PC-3 (cell line): ENCODE measurements at places on chromosomes 7 and 10. TPM values are rescaled to one million over a fixed set of nuclear protein-coding genes. Genes with fewer than 3 reads are reported as not detected.

Gene PCLO
- total RNA-seq = 3.5 and 7.5 TPM in 2 replicates

Gene AGR2
- total RNA-seq = 72.2 and 140 TPM in 2 replicates

Gene NUTM2B
- total RNA-seq = 0.84 and 1.4 TPM in 2 replicates

Gene CROT
- 6.9 and 7.7 TPM in 2 replicates for total RNA-seq

Gene EPHB6
- total RNA-seq = 30.5 and 48.2 TPM in 2 replicates

Gene SOSTDC1
- total RNA-seq = 0.22 and 0.63 TPM in 2 replicates

Gene CDHR3
- total RNA-seq = 5.9 and 9.8 TPM in 2 replicates

Gene FRMPD2
- total RNA-seq = 0.11 and 0.35 TPM in 2 replicates

Gene SPAM1
- not detected in 2 replicates for total RNA-seq

DNA sequence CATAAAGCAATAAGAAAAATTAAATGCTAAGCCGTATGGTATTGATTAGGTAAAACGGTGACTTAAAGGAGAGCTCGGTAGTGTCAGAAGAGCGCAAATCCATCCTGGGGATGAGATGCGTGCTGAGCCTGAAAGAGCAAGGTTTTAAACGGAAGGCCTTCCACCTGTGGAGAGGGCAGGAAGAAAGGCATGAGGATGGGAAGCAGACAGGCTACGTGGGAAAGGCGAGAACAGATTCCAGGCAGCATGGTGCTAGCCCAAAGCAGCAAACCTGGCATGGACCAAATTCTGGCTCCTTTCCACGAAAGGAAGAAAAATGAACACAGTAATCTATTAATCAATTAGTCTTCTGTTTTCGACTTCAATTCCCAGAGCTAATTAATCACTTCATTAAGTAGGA lies 103.5 kb downstream of the HIPK2 start:
- no peak for DNase-seq

GRCh38 chr10:93445097-93445960 lies 36.8 kb downstream of the MYOF start:
- peak; percentile 93 for DNase-seq

DNA sequence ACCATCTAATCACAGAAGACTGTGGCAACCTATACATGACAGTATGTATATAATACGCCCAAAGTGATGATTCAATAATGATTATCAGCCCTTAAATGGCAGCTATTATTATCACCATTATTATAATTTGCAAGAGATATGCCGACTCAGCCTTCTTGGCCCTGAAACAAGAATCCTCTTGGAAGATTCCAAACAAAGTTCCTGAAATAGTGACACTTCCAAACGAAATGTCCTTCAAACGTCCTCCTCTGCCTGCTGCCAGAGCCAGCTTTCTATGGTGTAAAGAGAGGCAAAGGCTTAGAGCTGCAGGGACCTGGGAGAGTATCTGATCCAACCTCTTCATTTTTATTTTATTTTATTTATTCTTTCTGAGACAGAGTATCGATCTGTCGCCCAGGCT lies 36.0 kb downstream of the NRAP start:
- DNase-seq = no peak

DNA sequence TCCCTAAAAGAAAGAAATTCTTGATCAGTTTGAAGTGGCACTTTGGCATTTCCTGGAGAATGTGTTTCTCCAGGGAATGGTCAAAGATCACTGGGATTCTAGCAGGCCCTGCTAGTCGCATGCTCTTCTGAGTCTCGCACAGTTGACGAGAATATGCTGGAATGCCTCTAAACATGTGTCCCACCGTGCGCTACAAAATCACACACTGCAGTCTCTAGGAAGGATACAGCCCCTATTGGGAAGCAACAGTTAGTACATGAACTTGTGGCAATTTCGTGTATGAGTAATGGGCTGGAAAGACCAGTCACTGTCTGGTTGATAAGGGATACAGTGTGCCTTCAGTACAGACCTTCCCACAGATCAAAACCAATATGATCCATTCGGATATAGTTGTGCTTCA lies 257.9 kb downstream of the PRPF18 start:
- no peak for DNase-seq

DNA sequence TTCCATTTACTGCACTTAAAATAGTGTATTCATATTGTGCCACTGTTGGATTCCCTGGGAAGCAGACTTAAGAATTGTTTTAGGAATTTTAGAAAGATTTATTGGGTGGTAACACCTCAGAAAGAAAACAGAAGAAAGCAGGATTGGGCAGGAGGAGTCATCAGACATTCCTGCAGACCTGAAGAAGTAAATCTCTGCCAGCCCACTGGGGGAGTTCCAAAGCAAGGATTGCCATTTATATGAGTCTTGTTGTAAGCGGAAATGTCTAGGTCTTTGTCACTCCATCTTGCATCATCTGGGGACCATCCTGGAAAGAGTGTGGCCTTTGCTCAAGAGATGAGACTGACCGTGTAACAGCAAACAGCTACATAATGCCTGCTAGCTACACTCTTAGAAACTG lies 947.6 kb upstream of the POT1 start:
- no peak for DNase-seq

GRCh38 chr7:3415861-3416312 lies 114.8 kb downstream of the SDK1 start:
- no peak for DNase-seq

GRCh38 chr7:120927454-120928103 lies 23.0 kb upstream of the ING3 start:
- no peak for DNase-seq

DNA sequence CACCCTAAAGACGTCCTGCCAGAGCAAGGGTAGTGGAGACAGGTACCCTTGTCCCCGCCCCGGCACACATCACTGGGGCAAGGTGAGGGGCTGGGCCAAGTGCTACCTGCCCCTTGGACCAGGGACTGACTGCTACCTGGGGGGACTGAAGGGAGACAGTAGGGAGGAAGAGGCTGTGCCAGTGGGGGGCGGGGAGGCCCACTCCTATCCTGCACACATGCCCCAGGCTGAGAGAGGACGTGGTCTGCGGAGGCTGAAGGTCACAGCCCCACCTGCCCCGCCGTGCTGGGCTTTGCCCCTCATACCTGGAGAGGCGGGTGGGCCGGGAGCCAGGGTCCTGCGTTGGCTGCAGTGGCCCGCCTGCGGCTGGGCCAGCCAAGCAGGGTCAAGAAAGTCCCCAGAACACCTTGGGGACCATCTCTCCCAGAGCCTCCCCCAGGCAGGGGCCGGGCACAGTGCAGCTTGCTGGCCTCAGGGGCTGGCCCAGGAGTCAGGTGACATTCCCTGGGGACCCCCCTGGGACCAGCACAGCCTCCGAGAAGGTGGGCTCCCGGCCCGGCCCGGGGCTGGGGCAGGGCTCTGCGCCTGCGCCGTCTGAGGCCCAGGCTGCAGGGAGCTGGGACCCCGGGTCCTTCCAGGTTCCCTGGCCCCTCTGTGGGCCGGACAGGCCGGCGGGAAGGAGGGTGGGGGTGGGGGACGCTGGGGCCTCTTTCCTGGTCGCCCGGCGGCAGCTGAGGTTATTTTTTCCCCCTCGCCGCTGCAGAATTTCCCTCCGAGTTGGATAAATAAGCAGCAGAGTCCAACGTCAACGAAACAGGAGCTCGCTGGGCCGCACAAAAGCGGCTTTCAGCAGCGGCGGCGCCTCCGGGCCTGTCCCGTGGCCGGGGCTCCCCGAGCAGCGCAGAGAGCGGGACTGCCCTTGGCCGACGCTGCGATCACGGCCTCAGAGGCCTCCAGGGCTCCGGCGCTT lies 9.8 kb upstream of the FZD9 start:
- DNase-seq = no peak

GRCh38 chr7:49644396-49645166 lies 128.9 kb upstream of the VWC2 start:
- DNase-seq = no peak

GRCh38 chr7:4085937-4086691 lies 596.0 kb upstream of the FOXK1 start:
- DNase-seq = no peak

- DNase-seq = no peak
Measured at GRCh38 chr7:1823376-1824150, 153.5 kb downstream of the ELFN1 start.

GRCh38 chr7:25804154-25804553 lies 347.8 kb upstream of the NFE2L3 start:
- no peak for DNase-seq

DNA sequence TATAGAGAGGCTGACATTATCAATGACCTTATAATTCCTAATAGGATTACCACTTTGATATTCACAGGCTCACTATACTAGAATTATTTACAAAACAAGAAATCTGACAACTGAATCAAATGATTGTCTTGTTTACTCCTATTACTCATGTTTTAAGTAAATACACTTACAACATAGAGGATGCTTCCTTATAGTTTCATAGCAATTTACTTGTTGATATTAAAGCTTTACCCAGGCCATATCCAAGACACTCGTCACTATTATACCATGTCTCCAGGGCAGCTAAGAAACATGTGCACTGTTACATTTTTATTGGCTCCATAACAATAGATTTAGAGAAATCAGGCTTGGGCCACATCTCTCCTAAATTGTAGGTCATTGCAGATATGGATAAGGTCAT lies 276.9 kb downstream of the HGF start:
- DNase-seq = peak; percentile 31

DNA sequence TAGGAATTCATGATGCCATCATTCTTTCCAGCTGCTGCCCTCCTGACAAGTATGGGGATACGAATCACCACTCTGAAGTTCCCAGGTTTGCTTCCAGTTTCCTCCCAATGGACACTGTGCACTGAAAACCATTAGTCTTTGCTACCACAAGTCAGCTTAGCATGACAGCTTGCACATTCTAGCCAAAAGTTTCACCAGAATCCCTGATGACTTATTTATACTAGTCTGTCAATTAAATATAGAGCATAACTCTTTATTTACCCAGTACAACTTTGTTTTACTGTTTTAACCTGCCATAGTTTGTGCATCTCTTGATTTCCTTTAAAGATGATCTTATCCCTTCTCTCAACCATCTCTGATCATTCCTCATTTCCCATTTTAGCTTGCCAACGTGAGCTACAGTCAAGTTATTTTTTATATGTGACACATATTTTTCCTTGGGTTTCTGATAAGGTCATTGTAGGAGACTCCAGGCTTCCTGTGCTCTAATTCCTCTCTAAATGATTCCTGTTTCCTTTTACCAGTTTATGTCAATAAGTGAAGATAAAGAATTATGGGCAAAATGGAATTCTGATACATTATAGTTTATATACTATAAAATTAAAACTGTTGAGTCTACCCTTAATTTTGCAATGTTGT lies 167.5 kb upstream of the MEOX2 start:
- DNase-seq = no peak

GRCh38 chr7:76506081-76506440 lies 4.3 kb upstream of the UPK3B start:
- no peak for DNase-seq

GRCh38 chr10:69087590-69088470 lies at the start of gene SRGN:
TSS of gene SRGN (plus strand) at chr10:69088103. CDS start at chr10:69088158, 55 bp downstream.
- peak; percentile 99 for DNase-seq

DNA sequence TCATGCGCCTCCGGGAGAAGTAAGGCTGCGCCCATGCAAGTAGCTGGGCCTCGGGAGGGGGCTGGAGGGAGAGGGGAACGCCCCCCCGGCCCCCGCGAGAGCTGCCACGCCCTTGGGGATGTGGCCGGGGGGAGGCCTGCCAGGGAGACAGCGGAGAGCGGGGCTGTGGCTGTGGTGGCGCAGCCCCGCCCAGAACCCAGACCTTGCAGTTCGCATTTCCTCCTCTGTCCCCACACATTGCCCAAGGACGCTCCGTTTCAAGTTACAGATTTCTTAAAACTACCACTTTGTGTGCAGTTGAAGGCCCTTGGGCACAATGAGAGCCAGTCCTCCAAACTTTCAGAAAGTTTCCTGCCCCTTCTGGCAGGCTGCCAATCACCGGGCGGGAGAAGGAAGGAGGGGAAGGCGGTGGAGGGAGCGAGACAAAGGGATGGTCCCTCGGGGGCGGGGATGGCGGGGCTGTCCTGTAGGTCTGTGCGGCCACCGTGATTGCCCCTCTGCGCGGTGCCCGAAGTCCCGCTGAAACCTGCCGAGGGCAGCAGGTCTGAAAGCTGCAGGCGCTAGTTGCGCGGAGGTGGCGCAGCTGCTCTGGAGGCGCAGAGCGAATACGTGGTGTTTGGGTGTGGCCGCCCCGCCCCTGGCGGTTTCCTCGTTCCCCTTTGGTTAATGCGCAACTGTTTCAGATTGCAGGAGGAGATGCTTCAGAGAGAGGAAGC lies 2.1 kb downstream of the VIM start:
- DNase-seq = peak; percentile 70

DNA sequence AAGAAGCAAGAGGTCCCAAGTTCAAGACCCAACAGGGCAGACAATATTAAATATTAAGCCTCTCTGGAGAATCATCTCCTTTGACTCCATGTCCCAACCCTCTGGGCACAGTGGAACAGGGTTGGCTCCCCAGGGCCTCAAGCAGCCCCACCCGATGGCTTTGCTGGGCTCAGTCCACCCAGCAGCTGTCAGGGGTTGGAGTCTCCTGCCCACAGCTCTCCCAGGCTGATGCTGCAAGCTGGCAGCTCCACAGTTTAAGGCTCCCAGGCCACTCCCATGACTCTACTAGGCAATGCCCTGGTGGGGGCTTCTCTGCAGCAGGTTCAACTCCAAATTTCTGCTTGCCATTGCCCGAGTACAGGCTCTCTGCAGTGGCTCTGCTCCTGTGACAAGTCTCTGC lies 55.1 kb downstream of the LARP4B start:
- no peak for DNase-seq

GRCh38 chr7:139643951-139644585 lies 120.6 kb downstream of the CLEC2L start:
- no peak for DNase-seq

GRCh38 chr7:11290863-11291262 lies 317.2 kb downstream of the PHF14 start:
- DNase-seq = no peak

GRCh38 chr7:70710011-70710480 lies 421.9 kb upstream of the GALNT17 start:
- DNase-seq = no peak

DNA sequence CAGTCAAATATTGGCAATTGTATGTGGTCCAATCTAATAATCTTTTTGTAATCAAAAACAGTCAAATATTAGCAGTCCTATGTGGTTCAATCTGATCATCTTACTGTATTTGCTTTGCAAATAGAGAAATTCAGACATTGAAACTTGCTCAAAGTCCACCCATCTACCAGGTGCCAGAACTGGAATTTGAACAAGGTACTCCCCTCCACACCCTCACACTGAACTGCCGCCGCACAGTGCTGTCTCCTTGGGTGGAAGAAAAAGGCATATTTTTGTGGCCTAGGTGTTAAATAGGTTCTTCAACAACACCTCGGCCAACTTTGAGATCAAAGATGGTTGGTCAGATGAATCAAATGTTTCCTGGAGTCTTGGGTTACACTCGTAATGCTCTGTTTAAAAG lies 544.2 kb upstream of the GALNT17 start:
- DNase-seq = no peak

DNA sequence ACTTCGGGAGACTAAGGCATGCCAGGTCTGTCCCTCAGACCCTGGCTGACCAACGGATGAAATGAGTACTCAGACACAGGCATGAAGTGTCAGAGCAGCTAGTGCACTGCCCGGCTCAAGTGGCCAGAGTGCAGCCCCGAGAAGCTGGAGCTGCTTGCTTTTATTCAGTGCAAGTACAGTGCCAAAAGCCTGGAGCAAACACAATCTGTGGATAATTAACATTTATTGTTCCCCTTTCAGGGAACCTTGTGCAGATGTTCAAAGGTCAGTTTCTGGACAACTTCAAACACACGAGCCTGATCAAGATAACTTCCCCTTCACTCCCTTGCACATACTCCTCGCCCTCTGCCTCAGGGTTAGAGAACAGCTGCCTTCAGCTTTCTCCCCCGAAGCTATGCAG lies 7.9 kb upstream of the ATE1 start:
- no peak for DNase-seq
